Prostate gland (tissue), 2 donors: ENCODE measurements at places on chromosomes 7 and 10. TPM values are rescaled to one million over a fixed set of nuclear protein-coding genes. Genes with fewer than 3 reads are reported as not detected.

DNA sequence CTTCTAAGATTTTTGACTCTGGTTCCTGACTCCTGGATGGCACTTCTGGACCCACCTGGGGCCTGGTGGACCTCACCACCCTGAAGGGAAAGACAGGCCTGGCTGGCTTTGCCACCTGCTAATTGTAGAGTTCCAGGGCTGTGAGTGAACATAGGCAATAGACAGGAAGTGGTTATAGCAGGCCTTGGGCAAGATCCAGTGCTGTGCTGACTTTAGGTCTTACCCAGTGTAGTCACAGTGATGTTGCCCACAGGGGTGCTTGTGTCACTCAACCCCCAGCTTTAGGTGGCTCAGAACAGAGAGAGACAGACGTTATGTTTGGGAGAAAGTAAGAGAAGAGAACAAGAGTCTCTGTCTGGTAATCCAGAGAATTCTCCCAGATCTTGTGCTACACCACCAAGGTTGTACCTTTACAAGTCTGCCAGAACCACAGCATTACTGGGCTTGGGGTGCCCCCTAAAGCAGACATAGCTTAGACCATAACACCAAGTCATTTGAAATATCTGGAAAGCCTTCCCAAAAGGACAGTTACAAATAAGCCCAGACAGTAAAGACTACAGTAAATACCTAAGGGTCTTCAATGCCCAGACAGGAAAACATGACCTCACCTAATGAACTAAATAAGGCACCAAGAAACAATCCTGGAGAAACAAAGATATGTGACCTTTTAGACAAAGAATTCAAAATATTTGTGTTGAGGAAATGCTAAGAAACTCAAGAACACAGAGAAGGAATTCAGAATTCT lies 303.4 kb downstream of the PCLO start:
- no peak for DNase-seq

- DNase-seq = no peak
These were observed 70.2 kb upstream of the CCDC71L start for GRCh38 chr7:106731187-106731586.

GRCh38 chr7:17556247-17556956 lies 257.9 kb downstream of the AHR start:
- DNase-seq = no peak

DNA sequence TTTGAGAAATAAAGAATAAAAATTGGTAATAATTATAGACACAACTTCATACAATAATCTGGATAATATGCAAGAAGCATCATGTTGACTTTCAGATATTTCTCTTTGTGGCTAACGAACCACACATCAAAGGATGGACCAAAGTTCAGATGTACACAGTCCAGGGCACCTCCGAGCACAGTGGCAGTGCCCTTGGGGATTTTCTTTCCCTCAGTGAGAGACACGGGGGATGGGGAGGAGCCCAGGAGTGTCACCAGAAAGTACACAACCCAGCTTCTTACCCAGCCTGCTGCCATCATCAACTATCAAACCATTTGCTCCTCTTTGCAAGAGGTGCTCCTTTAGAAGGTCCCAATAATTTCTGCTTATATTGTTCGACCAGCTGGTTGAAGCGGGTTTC lies 33.2 kb downstream of the RBM28 start:
- no peak for DNase-seq

GRCh38 chr7:95246831-95247370 lies 77.4 kb downstream of the PON1 start:
- DNase-seq = peak; percentile 17

DNA sequence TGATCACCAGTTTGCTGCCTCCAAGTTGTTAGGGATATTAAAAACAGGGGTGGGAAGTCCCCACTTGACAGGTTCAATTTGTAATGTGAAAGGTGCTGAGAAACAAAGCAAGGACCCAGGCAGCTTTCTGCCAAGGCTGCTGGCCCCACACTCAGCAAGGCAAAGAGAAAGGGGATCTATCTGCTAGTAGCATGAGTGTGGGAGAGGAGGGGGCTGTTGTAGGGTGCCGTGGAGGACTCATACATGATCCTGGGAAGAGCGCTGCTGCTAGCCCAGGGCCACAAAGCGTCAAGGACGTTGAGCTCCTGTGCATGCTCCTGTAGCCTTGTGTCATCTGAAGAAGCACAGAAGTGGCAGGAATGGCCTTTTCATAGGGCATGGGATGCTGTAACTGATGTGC lies 96.5 kb upstream of the INSYN2A start:
- DNase-seq = no peak

DNA sequence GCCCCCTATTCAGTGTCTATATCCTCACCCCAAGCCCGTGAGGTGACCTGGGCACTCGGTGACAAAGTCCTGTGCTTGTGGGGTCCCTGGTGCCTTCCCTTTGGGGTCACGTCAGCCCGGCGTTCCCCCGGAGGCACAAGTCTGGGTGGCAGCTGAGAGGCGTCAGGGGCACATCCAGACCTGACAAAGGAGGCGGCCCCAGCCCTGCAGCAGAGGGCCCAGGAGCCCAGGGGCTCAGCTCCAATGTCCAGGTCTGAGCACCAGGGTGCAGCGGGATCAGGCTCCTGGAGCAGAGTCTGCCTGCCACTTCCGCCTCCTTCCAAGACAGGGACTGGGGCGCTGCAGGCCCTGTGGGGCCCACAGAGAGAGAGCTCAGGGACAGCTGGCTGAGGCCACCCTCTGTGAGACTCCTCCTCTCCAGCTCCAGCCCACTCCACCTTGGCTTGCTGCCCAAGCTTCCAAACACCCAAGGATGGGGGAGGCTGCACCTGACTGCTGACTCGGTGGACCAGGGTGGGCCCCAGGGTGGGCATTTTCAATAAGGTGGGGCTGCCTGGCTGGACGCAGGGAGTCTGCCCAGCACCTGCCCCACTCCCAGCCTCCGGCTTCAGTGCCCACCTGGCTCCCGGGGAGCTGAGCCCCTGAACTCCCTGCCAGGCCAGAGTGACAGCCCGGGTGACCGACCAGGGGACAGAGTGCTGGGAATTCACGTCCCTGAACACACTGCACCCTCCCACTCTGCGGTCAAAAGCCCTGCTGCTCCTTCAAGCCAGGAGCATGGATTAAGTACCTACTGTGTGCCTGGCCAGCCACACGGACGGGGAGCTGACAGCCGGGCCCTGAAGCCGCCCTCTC lies 1.0 kb upstream of the KNDC1 start:
- DNase-seq = no peak

DNA sequence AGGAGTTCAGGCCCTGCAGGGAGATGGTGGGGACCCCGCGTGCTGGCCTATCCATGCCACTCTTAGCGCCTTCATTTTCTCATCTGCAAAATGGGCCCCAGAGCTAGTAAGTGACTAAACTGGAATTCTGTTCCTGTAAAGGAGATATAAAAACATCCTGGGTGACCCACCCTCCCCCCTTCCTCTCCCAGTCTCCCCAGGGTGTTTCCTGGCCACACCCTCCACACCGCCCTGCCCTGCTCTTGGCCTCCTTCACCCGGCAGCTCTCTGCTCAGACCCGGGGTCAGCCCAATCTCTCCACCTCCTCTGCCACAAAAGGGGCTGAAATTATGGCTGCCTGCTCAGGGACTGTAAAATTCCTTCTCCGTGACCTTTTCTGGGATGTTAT lies 70.7 kb downstream of the C10orf105 start:
- DNase-seq = no peak

DNA sequence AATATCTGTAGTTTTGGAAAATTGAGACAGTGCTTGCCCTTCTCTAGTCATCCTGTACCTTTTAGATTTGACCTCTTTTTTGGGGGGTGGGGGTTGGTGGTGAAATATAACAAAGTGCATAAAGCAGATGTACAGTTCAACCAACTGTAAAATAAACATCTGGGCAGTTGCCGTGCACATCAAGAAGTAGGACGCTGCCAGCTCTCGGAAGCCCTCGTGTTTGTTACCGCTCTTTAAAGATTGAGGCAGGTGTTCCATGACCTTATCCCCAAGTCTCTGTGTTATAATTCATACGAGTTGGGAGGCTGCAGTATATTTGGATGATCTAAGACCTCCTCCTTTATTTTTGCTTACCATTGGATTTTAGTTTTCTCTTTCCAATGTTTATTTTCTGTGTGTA lies 55.1 kb downstream of the SDK1 start:
- no peak for DNase-seq

GRCh38 chr7:88312061-88312663 lies 5.5 kb upstream of the STEAP4 start:
- no peak for DNase-seq

GRCh38 chr10:132007681-132008080 lies 26.0 kb upstream of the BNIP3 start:
- peak; percentile 51 for DNase-seq

The UBTD1 gene
- 10.0 TPM for total RNA-seq

The PPP1R9A gene
- 29.4 TPM for total RNA-seq

The FLNC gene
- 150 TPM for total RNA-seq

The OR2A42 gene
- not detected for total RNA-seq

The EBF3 gene
- total RNA-seq = 1.5 TPM

The GRB10 gene
- total RNA-seq = 63.1 TPM

The CDK1 gene
- total RNA-seq = 5.3 TPM

The HOXA7 gene
- 4.6 TPM for total RNA-seq

The HABP2 gene
- total RNA-seq = 0.17 TPM

The PRLHR gene
- total RNA-seq = not detected

The TFPI2 gene
- 10.3 TPM for total RNA-seq

The CYP3A5 gene
- total RNA-seq = 88.9 TPM

The PDE6C gene
- total RNA-seq = not detected

The ITPRID1 gene
- total RNA-seq = 0.17 TPM
